CD4-positive, alpha-beta T cell treated with Interleukin-10 for 1 hour (primary cell): ENCODE measurements at places on chromosomes 2 and 18.

DNA sequence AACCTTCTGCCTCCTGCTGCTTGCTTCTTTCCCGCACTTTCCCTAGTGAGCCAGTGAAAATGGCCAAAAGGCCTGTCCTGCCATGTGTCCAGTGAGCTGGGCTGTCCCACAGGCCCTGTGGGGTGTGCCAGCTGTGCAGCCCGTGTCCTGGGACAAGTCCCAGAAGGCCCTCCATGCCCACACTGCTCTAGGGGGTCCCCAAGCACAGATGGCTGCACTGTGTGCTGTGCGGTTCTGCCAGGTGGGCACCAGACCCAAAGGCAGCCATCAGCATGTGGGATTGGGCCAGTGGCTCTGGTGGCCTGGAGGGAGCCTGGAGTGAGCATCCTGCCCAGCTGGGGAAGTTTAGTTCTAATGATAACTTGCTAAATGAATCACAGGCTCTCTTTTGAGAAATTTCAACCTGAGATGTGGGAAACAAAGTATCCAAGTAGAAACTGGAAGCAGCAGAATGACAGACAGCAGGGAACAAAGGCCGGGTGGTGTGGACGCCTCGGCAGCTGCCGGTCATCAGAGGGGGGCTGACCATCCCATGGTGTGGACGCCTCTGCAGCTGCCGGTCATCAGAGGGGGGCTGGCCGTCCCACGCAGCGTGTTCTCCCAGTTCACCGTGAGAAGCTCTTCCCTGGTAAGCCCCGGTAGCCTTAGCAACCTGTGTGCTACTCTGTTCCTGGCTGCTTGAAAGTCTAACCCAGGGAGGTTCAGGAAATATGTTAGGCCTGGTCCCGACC is 9.9 kb upstream of the CNDP2 start:
- DNase-seq = no peak

GRCh38 chr2:1049691-1050090 is 99.0 kb downstream of the SNTG2 start:
- no peak for DNase-seq

- no peak for DNase-seq
These were observed 630 bp upstream of the ZNF512 start for GRCh38 chr2:27582129-27582694.

- DNase-seq = no peak
These were observed 76.6 kb downstream of the BAZ2B start for GRCh38 chr2:159539701-159540100.

GRCh38 chr2:182049372-182050148 is 63.9 kb downstream of the PPP1R1C start:
- no peak for DNase-seq

- peak; percentile 57 for DNase-seq
These were observed 201.9 kb upstream of the TRIB2 start for GRCh38 chr2:12514631-12515437.

DNA sequence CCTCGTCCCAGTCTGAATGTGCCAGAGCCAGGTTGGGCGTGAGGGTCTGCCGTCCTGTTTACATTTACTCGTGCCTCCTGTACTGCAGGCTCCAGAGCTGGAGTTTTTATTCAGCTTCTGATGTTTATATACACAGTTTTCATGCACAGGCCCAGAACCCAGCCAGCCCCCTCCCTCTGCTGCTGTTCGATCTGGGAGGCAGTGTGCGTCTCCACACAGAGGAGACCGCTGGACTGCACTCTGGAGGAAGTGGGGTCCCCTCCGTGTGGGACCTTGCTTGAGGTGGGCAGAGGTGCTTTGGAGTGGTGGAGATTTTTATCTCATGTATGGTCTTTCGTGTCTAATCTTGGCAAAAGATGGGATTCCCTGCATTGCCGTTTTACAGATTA is 90.6 kb downstream of the GLI2 start:
- DNase-seq = no peak

- DNase-seq = no peak
These were observed 265.1 kb upstream of the TNP1 start for GRCh38 chr2:217125014-217125413.

- DNase-seq = no peak
These were observed 3.7 kb downstream of the RAMP1 start for GRCh38 chr2:237863102-237863511.

- no peak for DNase-seq
These were observed 293.7 kb upstream of the HDAC4 start for GRCh38 chr2:239694487-239694886.

DNA sequence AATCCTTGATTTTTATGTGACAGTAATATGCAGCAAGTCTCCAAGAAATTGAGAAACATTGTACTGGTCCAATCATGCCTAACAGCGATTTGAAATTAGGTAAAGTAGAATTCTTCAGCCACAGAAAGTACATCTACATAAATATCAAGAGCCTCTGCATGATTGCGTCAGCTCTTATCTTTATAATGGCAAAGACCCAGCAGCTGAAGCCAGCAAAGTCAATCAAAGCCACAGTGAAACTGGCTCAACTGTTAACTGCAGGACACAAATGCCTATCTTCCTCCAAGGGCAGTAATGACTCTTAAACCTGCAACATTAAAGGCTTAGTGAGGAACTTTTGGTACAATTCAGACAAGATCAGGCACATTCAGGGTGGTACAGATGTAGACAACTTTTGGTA is 102.5 kb downstream of the BARD1 start:
- no peak for DNase-seq

GRCh38 chr18:49843131-49843530 is 29.8 kb upstream of the ACAA2 start:
- no peak for DNase-seq

- DNase-seq = no peak
These were observed 146.3 kb downstream of the ATL2 start for GRCh38 chr2:38230756-38231155.

DNA sequence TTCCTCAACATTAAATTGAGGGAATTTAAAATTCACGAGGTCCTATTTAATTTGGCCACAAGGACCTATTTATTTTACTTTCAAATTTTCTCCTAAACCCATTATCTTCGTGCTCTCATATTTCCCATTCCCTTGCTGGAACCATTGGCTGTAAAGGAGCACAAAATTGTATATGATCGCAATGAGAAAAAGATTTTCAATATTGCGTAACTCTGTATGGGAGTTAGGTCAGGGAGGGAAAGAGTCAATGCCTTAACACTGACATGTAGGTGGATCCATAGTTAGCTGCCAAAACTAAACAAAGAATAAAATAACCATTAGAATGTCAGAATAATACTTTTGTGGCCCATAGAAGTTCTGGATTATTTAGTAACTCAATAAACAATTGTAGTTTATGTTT is 40.6 kb upstream of the ZC3H15 start:
- DNase-seq = no peak

- no peak for DNase-seq
These were observed 4.4 kb downstream of the PTRHD1 start for GRCh38 chr2:24788816-24789215.

- no peak for DNase-seq
These were observed 36.7 kb downstream of the GULP1 start for GRCh38 chr2:188328419-188328818.

DNA sequence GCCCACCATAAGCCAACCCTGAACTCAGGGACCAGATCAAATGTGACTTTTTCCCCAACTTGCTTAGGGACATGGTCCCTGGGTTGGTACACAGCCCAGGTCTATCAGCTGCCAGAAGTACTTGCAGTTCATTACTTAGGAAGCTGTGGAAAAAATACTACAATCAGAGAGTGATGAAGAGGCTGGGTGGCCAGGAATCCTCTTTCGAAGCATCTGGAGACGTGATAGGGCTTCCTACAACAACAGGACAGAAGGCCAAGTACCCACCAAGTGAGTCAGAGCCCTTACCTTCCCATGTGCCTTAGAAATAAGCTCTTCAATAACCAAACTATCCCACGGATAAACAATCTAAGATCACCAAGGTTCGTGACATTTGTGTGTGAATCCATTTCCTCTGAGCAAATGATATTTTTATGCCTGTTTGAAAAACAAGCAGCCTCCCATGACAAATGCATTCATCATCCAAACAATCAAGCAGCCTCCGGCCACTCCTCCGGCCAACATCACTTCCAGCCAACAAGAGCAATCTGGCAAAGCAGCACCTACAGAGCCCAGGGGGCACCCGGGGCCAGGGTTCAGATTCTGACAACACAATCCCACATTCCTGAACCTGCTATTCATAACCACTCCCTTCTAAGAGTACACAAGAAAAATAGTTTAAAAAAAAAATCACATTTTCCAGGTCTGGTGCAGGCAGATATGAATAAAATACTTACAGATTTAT is 26.4 kb downstream of the TBC1D8 start:
- DNase-seq = no peak

- no peak for DNase-seq
These were observed 43.3 kb upstream of the EDAR start for GRCh38 chr2:109032229-109032820.

DNA sequence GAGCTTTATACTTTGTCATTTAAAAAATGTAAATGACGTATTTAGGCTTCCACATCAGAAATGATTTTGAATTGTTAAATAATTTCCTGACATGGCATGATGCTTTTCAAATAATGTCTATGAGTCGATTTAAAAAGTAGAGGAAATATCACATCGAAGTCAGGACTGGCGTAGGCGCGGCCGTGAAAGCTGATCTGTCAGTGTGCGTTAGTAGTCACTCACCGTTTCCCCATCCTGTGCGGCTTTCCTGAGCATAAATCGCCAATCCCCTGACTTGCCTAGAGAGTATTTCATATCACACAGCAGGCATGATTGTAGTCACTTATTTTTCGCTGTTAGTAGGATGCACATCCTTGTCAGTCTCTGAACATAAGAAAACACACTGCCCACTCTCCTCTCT is 843.1 kb downstream of the SOCS6 start:
- DNase-seq = no peak

GRCh38 chr18:69531973-69532372 is 131.3 kb downstream of the DOK6 start:
- no peak for DNase-seq

DNA sequence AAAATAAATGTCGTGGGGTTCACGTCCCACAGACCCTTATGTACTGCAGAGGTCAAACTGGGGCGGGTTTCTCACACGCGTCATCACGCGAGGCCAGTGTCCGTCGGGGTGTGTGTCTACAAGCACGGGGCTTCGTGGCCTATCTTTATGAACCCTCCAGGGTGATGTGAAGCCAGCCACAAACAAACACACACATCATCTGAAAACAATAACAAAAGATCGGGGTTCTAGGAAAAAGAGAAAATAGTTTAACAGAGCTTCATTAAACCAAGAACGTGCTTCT is 23.3 kb downstream of the LDLRAD4 start:
- no peak for DNase-seq

- DNase-seq = no peak
These were observed 437.0 kb downstream of the PARD3B start for GRCh38 chr2:204982303-204982702.

DNA sequence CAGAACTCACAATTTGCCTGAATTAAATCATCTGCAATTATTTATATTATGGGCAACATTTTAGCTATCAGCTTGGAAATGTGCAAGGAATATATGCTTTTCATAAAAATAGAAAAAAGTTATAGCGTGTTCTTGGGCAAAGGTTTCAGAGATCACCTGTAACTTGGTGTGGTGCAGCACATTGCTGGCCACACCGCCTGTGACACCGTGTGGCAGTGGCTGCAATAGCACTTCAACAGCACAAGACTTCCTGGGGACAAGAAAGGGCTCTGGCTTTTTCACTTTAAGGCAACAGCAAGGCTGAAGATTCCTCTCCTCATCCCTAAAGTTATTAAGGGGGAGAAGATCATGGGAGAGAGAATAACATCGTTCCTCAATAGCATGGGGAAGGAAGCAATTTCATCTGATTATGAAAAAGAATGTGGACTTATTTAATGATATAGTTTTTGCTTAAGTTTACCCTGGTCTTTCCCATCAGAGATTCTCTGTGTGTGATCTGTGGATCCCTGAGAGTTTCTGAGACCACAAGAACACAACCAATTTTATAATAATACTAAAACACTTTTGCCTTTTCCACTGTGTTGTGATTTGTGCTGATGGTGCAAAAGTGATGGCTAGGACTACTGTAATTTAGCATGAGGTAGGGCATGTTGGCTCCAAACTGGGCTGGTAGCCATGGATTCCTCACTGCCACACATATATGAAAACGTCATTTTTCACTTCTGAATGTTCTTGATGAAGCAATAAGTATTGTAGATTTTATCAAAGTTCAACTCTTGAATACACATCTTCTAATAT is 15.0 kb upstream of the SERPINB3 start:
- DNase-seq = no peak

DNA sequence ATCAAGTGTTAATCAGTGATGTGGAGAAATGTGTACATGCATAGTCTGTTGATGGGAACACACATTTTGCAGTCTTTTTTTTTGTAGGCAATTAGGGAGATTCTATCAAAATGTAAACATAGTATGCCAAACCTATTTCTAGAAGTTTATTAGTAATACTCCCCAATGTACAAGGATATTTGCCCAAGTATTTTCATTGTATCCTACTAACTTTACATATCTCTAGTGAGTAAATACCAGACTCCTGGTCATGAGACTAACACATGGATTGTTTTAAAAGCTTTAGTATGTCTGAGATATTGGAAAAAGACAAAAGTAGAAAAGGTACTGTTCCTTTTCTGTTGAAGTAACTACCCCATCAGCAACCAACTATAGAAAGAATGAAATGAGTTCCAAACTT is 513.0 kb downstream of the PTPRM start:
- DNase-seq = no peak

- DNase-seq = peak; percentile 53
These were observed 137.1 kb downstream of the ZEB2 start for GRCh38 chr2:144382849-144383248.

DNA sequence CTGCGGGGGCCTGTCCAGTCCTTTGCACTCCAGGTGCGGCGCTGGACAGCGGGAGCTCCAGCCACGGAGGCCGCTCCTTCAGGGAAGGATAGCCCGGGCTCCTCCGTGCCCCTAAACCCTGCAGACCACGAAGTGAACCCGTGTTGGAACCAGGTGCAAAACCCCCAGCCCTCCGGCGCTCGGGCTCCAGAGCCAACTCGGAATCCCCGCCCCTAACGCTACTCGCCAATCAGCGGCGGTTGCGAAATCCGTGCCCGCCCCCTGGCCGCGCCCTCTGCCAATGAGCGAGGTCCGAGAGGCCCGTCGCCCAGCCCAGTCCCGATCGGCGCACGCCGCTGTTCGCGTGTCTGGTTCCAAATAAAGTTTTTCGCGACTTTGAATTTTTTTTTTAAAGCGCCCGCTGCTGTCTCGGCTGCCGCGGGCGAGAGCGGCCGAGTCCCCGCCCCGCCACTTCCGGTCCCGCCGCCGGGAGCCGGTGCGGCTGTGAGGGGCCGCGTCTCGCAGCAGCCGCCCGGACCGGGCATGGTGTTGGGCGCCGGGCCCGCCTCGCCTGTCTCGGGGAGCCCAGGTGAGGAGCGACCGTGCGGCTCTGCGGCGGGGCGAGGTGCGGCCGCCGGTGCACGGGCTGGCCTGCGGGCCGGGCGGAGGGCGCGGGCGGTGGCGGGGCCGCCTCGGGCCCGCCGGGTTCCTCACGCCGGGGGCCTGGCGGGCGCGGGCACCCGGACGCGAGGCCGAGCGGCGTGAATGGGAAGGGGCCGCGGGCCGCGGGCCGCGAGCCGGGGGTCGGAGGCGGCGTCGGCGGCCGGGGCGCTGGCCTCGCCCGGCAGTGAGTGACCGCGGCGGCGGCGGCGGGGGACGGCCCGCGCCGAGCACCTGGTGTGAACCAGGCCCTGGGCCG is at the start of gene UBE2F:
Gene UBE2F (plus strand): TSS at position 450 of the 898 bp plus-strand sequence. CDS start 6,094 bp downstream, outside the sequence.
- DNase-seq = peak; percentile 97
